Activated effector memory CD4-positive, alpha-beta T cell treated with anti-CD3 and anti-CD28 coated beads, Interleukin-2, amount 50 U/mL, for 16 hours (primary cell): ENCODE measurements at places on chromosomes 2 and 18.

DNA sequence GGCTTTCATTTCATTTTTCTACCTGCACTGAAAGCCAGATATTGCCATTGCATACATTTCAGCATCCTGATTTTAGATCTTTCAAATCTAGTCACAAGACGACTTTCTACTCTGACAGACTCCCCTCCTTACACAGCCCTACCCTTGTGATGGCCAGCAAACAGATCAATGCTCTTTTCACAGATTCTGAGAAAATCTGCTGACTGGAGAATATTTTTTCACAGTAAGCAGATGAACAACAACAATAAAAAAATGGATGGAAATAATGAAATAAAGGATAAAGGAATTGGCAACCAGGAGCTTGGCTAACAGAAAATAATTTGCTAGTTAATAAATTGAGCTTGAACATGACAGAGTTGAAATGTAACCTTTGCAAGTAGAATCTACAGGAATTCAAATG, 527.2 kb downstream of the IRS1 start:
- no peak for DNase-seq

DNA sequence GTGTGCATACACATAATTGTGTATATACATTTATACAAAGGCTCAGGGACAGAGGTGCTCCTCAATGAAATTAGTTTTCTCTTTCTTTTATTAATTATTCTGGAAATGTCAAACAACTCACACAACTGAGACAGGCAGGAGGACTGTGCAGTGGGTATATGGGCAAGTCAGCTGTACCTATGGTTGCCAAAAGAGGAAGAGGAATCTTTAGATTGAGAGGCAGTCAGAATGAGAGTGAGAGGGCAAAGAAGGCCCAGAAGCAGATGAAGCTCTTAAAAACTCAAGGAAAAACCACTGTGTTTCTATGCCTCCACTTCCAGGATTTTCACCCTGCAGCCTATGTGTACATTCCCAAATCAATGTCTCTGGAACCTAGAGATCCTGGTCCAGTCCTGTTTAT, 79.1 kb downstream of the CACNB4 start:
- DNase-seq, result no peak

DNA sequence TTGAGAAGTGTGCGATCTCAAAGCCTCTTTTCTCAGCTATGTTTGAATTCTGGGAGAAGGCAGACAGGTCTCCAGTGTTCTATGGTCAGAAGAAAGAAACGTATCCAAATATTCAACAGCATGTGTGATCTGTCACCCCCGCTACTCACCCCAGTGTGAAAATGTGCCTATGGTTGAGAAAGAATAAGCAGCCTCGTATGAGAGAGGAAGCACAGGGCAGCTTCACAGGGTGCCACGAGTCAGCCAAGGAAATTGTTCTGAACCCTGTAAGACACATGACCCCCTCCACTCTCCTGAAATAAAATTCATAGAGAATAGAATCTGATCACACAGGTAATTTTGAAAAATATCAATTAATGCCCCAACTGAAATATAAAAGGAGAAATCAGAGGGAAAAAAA, 8.0 kb upstream of the SF3B1 start:
- no peak for DNase-seq

DNA sequence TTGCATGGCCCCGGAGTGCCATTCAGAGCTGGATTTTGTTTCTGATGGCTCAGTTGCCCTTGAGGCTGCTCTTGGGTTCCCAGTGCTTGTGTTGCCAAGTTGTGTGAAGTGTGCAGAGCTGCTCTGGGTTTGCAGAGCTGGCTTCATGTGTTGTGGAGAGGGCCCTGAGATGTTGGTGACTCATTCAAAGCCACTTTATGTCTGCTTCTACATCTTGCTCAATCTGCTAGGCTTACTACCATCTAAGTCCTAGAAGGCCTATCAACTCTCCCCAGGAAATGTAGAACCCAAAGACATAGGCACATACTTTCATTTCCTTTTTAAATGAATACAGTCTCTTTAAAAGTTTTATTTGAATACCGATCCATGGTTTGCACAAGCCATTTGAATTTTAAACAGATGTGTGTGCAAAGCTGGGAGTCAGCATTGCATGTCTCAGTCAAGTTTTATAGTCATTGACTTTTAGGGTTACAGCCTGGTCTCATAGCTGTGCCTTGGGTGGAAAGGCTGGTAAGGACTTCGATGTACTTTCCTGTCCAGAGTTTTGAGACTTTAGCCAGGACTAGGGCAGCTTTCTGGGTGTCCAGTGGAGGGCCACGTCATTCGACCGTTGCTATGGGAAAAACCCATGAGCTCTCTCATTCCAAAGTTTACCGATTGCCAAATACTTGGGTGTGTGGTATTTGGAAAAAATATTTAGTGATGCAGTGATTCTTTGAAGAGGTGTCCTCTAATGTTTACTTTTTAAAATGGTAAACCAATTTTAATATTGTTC, 105.0 kb downstream of the LTBP1 start:
- DNase-seq, result no peak

DNA sequence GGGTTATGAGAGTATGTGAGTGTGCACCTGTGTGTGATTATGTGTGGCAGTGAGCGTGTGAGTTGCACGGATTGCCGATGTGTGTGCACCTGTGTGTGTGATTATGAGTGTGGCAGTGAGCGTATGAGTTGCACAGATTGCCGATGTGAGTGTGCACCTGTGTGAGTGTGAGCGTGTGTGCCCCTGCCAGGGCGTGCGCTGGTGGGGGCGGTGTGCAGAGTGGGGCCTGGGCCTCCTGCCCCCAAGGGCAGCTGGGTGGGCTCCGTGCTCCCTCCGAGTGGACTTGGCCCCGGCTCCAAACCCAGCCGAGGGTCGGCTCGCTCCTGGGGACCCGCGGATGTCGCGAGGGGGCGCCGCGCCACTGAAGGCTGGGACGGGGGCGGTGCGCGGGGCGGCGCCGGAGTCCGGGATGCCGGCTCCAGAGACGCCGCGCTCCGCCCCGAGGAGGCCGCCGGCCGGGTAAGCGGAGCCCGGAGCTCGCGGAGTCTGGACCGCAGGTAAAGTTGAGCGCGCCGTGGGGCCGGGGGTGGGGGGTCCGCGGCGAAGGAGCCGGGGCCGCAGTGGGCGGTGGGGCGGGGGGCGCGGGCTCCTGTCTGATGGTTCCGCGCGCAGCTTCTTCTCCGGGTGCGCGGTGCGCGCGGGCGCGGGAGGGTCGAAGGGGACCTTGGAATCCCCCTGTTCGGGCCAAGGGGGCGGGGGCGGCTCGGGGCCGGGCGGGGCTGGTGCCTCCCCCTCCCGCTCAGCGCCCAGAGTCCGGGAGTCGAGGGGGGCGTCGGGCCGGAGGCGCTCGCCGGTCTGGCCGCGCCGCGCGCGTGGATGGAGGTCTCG, at the start of gene KCNG2:
TSS of gene KCNG2 (plus strand) at position 421 of the 828 bp plus-strand sequence. CDS start 65,730 bp downstream, outside the sequence.
- DNase-seq, result no peak

DNA sequence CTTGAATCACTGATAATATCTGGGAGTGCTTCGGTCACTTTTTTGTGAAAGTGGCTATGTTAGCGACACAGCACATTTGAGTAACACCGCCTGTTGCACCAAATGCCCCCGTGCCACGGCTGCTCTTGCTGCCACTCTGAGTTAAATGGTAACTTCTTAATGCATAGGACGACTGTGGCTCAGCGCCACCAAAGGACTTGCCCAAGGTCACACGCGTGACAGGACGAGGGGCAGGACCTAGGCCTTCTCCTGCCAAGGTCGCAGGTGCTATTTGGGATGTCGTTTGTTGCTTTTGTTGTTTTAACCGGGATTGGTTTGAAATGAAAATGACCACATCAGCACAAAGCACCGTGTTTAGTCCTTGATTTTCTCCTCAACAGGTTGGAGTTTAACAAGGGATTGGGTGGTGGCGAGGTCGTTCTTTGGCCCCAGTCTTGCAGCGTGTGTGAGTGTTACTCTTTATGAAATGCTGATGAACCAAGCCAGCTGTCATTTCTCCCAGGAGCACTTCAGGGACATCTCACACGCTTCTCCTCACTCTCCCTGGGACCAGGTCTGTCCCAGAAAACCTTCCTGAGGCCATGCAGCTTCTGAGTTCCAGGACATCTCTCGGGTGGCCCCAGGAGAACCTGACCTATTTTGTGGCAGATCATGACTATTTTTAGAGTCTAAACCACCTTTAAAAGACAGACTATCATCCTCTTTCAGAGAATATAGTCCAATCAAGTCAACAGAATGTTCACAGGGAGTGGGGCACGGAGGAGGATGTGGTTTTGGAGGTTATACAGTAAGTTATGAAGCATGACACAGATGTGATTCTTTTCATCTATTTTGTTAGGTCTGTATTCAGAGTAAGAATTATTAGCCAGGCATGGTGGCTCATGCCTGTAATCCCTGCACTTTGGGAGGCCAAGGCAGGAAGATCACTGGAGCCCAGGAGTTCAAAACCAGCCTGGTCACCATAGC, 49.9 kb downstream of the MTCL1 start:
- peak; percentile 74 for DNase-seq

DNA sequence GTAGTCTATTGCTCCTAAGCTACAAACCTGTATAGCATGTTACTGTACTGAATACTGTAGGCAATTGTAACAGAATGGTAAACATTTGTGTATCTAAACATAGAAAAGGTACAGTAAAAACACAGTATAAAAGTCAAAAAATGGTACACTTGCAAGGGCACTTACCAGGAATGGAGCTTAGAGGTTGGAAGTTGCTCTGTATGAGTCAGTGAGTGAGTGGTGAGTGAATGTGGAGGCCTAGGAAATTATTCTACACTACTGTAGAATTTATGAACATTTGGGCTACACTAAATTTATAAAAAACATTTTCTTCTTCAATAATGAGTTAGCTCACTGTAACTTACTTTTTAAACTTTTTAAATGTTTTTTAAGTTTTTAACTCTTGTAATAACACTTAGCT, 19.0 kb downstream of the NABP1 start:
- DNase-seq, result no peak

- DNase-seq, result no peak
Measured at GRCh38 chr2:73111073-73112025, 1.4 kb downstream of the RAB11FIP5 start.

GRCh38 chr2:203705178-203705577, 1.3 kb upstream of the CD28 start:
- peak; percentile 79 for DNase-seq

GRCh38 chr2:142222715-142223114, 91.9 kb upstream of the LRP1B start:
- no peak for DNase-seq

DNA sequence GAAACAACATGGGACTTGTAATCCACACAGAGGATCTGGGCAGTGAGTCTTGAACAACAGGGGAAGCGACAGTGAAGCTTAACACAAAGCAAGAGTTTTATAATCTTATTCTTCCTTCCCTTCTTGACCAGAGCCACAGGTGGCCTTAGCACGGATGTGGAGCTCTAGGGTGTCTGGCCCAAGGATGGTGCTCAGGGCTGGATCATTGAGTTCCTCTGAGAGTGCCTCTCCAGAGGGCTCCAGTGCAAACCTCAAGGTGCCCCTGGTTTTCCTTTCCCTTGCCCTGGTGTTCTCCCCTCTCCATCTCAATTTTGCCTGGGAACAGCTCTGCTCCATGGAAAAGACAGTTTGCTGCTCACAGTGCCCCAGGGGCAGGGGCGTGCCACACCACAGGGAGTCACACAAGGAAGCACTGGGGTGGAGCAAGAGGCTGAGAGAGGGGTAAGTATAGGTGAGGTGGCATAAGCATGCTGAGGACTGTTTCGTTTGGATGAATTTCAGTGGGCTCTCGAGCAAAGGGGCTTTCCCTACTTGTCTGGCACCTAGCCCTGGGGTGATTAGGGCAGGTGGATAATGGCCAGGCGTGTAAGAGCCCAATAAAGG, 88.6 kb upstream of the B3GNT7 start:
- no peak for DNase-seq

DNA sequence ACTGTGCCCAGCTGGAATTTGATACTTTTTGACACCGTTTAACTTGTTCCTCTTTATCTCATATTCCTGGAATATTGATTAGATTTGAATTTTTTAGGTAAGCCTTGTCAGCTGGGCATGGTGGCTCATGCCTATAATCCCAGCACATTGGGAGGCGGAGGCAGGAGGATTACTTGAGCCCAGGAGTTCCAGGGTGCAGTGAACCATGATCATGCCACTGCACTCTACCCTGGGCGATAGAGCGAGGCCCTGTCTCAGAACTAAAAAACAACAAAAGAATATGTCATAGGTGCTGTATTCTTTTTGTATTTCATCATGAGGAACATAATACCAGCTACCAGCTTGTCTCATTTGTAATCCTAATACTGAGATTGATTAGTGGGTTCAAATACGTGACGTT, 90.3 kb downstream of the ZNF532 start:
- DNase-seq, result no peak

DNA sequence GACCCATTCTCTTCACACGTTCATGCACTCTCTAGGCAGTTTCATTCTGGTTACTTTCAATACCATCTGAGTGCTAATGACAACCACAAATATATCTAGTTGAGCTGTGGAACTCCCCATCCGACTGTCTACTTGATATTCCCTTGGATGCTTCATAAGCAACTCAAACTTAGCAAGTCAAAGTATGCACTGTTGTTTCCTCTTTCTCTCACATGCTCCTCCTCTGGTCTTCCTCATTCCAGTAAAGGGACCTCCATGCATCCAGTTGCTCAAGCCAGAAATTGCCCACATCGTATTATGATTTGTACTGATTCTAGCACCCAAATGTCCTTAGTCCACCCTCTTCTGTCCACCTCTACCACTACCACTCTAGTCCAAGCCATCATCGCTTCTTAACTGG, 22.3 kb downstream of the SEMA4F start:
- DNase-seq, result no peak

DNA sequence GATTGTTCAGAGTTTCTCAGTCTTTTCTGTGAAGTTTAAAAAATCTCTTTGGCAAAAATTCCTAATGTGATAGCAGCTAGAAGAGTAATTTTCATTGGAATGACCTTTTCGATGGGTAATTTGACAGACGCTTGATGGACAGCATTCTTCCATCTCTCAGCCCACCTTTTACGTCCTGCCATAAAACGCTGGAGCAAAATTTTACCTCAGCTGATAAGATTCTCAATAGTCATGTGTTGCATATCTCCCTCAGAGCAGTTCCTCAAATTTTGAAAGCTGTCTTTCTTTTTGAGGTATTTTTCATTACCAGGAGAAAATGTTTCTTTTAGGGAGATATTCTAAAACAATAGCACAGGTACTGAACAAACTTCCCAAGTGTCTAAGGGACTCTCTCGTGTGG, 441.4 kb downstream of the PARD3B start:
- no peak for DNase-seq

- peak; percentile 94 for DNase-seq
Measured at GRCh38 chr18:79988451-79989194, at the start of gene TXNL4A. Gene TXNL4A, minus strand, starts transcription at chr18:79988563. Its CDS starts 171 bp downstream, at chr18:79988392.

GRCh38 chr2:37652199-37652640, 19.2 kb downstream of the CDC42EP3 start:
- no peak for DNase-seq

- no peak for DNase-seq
Measured at GRCh38 chr18:2857491-2858131, 10.8 kb downstream of the EMILIN2 start.

- DNase-seq, result no peak
Measured at GRCh38 chr2:127715778-127716449, 14.6 kb downstream of the SFT2D3 start.

DNA sequence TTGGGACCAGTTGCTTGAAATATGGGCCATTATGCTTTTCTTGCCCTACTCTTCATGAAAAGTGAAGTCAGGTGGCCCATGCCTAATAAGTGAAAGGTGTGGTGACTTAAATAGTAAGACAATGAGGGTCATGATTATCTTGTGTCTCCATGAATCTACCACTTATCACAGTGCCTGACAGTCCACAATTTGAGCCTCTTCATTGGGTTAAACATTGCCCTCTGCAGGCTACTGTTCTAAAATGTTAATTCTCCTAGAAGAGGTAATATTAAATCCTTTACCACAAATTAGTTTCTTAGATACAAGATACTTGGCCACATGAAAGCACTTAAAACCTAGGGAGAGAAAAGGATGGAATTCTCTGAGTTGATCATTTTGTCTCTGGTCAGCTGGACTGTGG, 4.0 kb downstream of the EGR4 start:
- DNase-seq, result no peak
